ENCODE measurements at places on chromosomes 1 and 21.

GRCh38 chr21:31710586-31710985 lies 21.3 kb downstream of the SCAF4 start:
- no peak for DNase-seq

GRCh38 chr1:171219346-171220080 lies 28.8 kb upstream of the FMO1 start:
- DNase-seq, result no peak

DNA sequence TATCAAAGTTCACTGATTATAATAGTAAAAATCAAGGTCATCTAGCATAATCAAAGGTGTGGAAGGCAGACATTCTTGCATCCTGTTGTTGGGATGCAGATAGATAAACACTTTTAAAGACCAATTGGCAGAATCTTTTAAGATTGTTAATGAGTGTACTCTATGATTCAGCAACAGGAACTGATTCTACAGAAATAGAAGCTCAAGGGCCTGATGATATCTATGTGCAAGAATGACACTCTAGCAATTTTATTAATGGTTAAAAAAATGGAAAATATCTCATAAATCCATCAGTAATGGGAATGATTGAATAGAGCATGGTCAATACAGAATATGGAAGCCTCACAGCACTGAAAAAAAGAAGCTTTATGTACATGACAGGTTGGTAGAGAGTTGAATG lies 2.2 kb upstream of the ATP1A4 start:
- DNase-seq, result no peak

DNA sequence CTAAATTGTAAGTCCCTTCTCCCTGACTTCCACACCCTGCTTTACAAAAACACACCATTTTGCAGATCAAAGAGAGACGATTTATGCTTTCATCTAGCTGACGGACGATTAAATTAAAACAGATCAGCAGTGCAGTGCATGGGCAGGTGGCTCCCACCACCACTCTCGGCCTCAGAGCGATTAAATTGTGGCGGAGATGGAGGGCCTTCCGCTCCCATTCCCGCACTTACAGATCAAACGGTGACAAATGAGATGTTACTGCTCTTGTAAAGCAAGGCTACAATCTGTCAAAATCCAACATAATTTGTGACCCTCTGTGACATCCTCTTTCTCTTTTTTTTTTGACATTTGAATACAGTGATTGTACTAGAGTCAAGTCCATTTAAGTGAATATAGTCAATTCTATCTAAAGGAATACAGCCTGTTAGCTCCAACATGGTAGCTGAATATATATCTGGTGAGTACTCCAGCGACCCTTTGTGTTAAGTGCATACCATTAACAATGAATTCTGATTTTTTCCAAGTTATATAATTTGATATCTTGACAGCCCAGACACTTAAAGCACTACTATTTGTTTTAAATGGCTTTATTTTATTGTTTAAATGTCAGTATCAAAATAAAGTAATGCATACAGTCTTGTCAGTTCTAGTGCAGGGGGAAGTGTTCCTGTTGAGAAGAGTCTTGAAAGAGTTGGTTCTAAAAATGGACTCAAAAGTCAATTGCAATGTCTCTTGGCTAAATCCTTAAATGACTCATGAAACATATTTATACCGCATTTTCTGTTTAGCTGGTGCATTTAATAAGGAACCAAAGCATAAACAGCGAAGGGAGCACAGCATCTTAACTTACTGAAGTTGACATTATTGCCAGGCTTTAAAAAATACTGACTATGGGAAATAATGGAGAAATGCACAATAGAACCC lies 109.0 kb downstream of the ESRRG start:
- DNase-seq, result no peak

DNA sequence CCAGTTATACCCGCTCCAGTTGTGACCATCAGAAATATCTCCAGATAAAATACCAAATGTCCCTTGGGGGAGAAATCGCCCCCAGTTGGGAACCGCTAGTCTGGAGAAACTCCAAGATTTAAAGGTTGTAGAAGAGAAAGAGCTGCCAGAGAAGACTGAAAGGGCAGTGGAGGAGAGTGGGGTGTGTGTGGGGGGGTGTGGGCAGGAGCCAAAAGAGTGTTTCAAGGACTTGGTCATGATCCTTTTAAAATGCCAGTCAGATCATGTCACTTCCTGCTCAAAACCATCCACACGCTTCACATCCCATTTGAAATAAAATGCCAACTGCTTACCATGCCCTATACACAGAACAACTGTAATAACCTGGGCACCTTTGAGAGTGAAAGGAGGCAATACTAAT lies 3.4 kb upstream of the HEYL start:
- DNase-seq, result no peak

GRCh38 chr1:244226435-244226834 lies 175.4 kb downstream of the ZBTB18 start:
- no peak for DNase-seq

DNA sequence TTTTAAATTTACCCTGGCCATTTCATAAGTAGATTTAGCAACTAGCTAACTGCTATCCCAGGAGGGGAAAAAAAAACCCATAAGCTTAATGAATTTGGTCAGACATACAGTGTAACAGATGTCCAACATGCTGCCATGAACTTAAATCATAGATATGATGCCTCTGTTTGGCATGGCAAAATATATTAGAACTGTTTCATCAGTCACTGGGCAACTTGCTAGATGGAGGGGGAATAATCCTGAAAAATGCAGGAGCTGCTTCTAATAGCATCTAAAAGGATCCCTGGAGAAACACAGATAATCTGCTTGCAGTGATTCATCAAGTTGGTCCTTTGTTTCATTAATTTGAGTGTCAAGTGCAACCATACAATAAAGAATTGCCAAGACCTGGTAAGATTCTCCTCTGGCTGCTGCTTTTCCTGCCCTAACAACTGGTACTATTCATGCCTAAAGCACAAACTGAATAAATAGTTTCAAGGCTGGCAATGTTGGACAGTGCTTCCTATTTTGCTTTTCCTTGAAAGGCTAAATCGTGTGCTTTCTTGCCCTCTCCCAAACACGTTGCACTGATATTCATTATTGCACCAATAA lies 1.5 kb upstream of the ST6GALNAC5 start:
- DNase-seq, result no peak

GRCh38 chr21:44977616-44978340 lies 37.9 kb downstream of the SLX9 start:
- no peak for DNase-seq

GRCh38 chr1:21590934-21591333 lies 78.2 kb downstream of the RAP1GAP start:
- no peak for DNase-seq

DNA sequence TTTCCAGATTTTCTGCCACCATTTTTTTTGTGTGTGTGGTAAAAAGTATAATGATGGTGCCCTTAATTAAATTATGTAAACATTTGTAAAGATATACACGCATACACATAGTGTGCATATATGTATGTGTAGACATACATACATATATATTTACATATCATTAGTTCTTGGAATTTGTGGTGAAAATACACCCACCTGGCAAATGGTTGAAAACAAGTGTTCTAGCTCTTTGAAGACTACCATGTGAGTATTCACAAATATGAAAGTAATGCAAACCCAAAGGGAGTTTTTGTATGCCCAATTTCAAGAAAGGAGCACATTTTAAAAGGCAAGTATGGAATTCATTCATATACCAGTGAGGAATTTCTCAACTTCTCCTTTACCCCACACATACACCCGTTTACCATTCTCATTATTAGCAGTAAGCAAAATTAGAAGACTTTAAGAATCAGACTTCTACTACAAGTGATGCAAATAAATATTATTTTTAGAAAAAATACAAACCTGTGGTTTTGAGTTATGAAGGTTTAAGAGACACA lies 8.0 kb downstream of the RABGAP1L start:
- no peak for DNase-seq

DNA sequence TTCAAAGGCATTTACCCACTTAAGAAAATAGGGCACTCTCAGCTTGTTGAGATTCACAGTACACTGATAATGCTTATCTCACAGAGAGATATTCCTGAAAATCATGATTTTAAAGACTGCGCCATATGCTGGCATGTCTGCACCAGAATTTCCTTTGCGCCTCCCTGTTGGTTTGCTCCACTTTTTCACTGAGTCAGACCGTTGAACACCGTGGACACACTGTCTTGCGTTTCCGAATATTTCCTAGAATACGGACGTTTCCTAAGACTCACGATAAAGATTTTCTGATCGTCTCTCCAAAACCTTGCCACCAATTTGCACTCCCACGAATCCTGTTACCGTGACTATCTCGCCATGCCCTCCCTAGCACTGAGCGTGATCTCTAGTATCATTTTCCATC lies 497 bp upstream of the C1orf115 start:
- DNase-seq, result peak; percentile 61

- DNase-seq, result no peak
These were observed 125.4 kb upstream of the VAMP3 start for GRCh38 chr1:7645751-7646048.

DNA sequence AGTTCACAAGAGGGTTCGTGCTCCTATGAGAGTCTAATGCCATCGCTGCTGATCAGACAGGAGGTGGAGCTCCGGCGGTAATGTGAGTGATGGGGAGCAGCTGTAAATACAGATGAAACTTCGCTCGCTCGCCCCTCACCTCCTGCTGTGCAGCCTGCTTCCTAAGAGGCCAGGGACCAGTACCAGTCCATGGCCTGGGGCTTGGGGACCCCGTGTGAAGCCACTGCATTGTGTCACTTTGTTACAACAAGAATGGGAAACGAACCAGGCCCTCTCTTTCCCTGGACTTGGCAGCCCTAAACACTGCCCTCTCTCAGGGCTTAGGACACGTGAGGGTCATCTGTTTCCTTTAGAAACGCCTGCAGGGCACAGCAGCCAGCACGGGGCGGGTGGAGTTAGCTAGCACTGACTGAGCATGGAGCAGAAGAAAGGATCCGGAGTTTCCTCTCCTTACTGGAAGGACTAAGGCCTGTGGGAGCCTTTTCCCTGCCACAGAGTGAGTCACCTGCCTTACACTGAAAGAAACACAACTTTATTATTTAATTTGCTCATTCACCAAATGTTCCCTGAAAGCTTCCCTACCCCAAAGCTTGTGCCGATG lies 185.2 kb upstream of the TMEM51 start:
- DNase-seq, result no peak

DNA sequence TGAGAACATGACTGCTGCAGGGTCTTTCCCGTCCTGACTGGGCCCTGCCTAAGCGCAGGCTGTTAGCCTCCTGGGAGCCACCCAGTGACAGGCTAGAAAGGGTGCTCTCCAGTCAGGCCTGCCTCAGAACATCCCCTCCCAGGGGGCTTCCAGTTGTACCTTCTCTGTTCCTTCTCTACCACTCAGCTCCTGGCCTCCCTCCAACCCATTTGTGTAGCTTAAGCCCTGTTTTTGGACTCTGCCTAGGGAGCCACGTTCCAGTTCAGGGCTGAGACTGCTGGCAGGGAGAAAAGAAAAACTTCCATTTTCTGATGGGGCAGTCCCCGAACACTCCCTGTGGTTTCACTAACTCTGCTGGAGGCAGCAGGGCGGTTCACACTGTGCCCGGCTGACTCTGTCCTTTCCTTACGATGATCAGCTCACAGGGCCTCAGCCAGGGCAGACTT lies 15.3 kb upstream of the POU3F1 start:
- DNase-seq, result no peak

DNA sequence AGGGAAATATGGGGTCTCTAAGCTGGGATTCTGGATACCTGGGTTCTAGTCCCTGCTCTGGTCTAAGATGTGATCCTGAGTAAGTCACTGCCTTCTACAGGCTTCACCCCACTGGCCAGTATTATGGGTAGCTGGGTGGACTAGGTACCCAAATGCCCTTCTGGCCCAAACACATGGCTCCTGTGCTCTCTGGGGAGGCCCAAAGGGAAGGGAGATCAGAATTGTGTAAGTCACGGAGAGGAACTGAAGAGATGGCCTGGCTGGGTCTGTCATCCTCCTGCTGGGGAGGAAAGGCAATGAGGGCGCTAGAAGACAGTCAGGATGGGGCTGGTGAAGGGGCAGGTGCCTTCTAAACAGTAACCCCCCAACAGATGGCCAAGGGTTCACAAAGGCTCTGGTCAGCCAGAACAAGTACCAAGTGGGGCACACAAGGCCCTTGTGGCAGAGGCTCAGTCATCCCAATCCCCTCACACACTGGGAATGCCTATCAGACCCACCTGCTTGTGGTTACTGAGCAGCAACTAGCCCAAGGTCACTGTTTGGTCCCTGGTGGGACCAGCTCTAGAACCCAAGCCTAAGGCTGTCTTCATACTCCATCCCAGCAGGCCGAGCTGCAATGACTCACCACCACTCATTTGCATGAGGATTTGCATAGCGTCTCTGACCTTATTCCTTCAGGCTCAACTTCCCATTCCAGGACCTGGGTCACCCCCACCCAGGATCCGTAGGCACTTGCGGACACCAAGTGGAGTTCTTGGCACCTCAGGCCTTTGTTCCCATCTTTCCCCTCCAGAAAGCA lies 9.2 kb downstream of the MEF2D start:
- no peak for DNase-seq

GRCh38 chr21:44815225-44815624 lies 2.6 kb downstream of the SUMO3 start:
- no peak for DNase-seq

DNA sequence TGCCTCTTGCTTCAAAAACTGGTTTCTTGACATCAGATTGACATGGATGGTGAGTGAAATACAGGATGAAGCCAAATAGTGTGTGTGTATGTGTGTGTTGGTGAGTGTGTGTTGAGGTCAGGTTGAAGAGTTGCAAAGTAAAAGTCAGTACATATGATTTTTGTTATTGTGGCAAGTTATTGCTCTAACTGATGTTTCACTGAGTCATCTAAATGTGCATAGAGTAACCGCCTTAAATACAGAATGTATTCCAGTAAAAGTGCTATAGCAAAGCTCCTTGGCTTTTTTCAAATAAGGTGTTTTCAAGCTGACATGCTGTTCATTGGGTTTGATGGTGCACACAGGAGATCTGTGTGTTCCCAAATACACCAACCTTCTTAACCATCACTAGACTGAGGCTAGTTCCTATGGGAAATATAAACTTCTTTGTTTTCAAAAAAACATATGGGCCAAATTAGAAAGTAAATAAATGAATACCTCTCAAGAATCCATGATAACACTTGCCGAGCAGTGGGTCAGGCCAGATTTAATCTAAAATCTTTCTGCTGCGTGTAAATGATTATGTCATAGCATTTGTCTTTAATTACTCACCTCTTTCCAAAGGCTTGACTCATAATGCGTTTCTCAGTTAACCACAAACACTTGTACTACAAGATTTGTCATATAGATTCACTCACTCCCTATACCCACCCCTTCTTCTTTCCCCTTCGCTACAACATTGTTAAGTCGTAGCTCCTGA lies 151.1 kb downstream of the LYPLAL1 start:
- no peak for DNase-seq

DNA sequence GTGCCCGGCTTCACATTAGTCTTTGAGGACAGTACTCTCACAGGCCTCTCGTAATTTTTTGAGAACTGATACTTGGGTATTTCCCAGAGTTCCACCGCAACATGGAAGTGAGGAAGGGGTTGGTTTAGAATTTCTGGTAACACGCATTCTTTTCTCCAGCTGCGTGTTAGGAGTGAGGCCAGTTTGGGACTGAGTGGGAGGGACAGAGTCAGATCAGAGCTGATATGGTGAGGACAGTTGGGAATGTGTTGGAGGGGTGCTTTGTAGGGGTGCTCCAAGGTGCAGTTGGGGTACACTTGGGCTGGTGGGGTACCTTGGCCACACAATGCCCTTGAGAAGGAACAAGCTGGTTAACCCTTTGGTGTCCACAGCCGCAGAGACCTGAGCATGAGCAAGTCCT lies 6.7 kb downstream of the FBXO6 start:
- DNase-seq, result no peak

- no peak for DNase-seq
These were observed 40.6 kb upstream of the AJAP1 start for GRCh38 chr1:4613606-4614370.

Measured in cerebellar cortex (tissue), 1 donor.